SK-N-MC (cell line): ENCODE measurements at places on chromosomes 1 and 21.

DNA sequence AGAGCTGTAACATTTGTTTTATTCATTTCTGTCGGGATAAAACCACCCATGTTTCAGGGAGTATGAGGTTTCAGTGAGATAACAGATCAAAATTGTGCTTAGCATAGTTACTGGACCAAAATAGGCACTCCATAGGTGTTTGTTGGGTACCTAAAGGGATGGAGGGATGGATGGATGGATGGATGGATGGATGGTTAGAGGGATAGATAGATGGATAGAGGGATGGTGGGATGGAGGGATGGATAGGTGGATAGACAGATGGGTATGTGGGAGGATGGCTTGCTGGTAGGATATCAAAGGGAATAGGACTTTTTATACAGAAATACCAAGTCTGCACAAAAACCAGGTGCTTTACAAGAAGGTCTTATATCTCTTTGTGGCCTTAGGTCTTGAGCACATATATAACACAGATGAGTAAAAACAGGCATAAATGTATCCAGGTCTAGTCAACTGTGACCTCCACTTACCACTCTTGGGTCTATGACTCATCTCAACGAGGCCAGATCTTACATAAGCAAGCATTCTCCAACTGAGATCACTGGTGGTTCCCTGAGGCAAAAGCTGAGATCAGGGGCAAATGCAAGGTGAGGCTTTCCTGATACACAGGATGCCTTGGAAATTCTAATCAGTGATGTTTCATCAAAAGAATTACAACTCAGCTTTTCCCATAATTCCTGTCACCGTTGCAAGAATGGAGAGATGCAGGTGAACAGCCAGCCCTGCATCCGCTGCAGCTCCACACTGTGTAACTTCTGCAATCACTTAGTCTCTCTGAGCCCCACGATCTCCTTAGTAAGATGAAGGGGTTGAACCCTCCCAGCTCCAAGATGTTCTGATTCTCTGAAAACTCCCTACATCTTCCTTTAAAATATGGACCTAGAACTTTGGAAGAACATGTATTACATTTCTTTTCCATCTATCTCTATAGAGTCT lies 32.0 kb downstream of the PTAFR start:
- no peak for DNase-seq

DNA sequence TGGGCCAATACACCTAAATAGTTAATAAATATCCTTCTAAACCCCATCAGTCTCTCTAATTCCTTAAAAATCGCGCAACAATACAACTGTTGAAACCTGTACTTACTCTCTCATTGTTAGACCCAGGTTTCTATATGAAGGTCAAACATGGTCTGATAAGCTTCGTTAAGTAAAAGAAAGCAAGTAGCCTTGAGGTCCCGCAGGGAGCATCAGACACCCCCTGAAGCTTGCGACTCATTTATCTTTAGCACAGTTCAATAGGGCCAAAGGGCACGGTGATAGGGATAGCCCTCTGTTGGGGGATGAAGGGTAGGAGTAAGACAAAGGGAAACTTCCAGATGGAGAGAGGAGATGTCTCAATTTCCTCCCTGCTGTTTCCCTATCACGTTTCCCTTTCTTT lies 27.3 kb upstream of the THEM4 start:
- DNase-seq: no peak

GRCh38 chr1:39816415-39817090 lies 27.9 kb upstream of the BMP8B start:
- DNase-seq: no peak

DNA sequence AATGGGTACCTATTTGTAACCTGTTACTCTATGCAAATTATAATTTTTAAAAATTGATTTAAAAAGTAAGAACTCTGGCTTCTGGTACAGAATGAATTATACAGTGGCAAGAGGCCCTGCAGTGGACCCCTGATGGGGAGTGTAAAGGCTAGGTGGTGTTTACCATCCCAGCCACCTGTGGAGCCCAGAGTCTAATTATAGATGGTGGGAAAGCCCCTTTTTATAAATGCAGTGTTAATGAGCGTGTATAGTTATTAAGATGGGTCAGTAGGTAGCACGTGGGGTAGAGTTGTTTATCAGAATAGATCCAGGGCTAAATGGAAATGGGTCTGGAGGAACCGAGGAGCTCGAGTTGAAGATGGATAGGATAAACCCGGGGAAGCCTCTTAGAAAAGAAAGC lies 13.9 kb upstream of the PRELP start:
- no peak for DNase-seq

DNA sequence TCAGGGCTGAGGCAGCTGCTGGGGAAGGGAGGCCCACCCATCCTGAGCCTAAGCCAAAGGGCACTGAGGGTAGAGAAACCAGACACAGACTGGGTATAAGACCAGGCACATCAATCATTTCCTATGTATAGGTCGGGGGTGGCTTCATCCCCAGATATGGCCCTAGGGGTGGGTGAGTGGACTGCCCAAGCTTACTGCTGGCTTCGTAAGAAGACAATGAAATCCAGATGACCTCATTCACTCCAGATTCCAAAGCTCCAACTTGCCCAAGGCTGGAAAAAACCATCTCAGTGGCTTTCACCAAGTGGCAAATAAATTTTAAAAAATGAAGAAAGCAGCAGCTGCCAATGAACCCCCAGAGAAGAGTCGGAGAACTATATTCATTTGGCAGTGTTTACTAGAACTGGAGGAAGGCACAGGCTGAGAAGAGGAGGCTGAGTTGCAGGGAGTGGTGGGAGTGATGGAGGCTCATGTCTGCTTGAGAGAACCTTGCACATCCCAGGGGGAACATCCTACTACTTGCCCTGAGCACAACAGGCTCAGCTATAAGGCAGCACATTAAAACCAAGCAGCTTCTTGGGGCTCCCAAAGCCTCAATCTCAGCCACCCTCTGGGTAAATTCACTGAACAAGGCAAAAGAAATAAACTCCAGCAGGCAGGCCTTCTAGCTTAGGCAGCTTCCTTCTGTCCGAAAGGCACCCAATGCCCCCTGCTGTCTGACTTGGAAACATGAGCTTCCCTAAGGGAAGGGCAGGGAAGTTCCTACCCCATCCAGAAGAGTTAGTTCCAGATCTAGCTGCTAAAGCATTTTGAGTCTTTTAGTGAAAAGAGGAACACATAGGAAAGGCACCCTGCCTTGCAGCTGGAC lies 14.1 kb downstream of the PEA15 start:
- no peak for DNase-seq

GRCh38 chr1:106768077-106768476 lies 288.4 kb upstream of the PRMT6 start:
- no peak for DNase-seq

DNA sequence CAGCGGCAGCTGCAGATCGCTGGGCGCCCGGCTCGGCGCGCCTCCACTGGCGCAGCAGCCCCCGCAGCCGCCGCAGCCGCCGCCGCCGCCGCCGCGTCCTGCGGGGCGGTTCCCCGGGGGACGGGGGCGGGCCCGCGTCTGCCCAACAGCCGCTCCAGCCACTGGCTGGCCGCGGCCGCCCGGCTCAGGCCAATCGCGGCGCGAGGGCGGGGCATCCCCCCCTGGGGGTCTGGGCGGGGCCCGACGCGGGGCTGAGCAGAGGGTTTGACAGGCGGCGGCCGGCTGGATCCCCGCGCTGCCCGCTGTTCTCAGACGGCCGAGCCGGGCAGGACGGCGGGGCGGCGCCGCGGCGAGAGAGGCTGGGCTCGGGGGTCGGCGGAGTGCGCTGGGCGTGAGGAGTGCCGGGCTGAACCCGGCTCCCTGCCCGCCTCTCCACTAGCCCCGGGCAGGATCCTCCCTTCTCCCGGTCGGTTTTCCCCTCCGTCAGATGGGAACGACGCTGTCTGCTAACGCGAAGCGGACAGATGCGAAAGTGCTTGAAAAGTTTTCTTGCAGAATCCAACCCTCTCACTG lies at the start of gene GLIS1:
TSS of gene GLIS1 (minus strand) at position 56 of the 573 bp plus-strand sequence. CDS start 1,100 bp downstream, outside the sequence.
- DNase-seq: no peak

DNA sequence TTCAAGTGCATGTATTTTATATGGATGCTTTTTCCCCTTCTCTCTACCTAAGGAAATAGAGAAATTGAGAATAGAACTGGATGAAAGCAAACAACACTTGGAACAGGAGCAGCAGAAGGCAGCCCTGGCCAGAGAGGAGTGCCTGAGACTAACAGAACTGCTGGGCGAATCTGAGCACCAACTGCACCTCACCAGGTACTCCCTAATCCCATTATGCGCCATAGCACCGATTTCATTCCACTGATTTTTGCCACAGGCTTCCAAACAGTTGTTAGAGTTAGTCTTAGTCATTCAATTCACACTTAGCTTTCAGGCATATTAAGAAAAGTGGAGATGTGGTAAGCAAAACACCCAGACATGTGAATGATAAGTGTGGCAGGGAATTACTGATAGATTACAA lies 122.8 kb downstream of the SDCCAG8 start:
- DNase-seq: no peak

DNA sequence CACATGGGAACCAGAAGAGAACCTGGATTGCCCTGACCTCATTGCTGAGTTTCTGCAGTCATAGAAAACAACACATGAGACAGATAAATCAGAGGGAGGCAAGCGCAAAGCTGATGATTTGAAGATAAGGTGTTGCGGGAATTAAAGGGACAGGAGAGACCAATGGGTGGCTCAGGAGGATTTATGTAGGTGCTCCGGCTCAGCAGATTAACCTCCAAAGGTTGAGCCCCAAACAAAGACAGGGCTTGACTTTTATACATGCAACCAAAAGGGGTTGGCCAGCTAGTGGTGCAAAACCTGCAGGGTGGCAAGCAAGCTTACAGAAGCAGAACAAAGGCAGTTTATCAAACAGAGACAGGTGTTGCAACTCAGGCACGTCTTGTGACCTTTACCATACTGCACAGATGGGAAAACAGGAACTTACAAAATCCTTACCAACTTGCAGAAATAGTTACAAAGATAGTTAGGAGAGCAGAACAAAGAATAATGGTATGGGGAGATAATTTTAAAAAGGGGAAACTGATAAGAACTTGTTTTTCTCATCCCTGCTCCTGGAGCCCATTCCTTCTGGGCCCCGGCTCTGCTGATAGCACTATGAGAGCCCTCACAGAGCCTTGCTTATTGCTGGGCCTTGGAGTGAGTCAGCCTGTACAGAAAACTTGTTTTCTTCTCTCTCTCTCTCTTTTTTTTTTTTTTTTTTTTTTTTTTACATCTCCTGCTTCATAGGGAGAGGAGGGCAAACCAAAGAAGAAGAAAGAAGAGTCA lies 93.6 kb downstream of the SNRPE start:
- DNase-seq: no peak

DNA sequence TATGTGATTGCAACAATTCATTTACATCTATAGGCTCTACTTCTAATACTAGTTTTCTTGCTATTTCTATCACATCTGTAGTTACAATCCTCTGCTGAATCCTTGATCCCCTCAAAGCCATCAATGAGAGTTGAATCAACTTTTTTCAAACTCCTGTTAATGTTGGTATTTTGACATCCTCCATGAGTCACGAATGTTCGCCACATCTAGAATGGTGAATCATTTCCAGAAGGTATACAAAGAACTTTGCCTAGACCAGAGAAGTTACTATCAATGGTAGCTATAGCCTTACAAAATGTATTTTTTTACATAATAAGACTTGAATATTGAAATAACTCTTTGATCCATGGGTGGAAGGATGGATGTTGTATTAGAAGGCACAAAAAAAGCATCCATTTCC lies 110.0 kb downstream of the AMY1C start:
- no peak for DNase-seq

DNA sequence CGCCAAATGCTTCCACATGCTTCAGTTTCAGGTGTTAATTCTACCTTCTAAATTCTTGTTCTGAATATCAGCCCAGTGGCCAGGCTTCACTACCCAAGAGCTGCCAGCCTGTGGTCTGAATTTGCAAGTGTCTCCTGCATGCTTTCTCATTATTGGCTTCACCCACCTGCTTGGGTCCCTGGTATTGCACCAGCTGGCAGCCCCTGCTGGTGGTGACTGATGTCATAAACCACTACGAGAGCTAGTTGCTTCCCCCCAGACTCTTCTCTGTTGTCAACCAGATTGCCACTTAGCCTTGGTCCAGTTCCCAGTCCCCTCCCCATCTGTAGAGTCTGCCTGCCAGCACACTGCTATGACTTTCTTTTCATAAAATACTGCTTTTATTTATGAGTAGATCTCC lies 197.7 kb upstream of the DUSP10 start:
- DNase-seq: no peak

- no peak for DNase-seq
These were observed 41.7 kb downstream of the PSMG1 start for GRCh38 chr21:39141502-39141901.

DNA sequence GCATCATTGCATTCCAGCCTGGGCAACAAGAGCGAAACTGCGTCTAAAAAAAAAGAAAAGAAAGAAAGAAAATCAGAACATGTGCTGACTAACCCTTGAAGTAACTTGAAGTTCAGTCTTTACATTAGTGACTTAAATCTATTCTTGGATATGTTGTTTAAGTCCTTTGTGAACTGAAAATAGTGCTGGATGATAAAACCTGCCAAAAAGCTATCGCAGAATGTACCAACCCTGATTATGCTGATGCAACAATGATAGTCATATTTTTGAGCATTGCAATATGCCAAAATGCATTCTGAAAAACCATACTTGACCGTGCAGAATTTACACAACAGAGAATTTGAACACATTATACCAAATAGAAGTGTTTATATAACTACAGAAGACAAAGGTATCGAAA lies 30.7 kb downstream of the SHISAL2A start:
- DNase-seq: no peak

GRCh38 chr1:28666806-28667205 lies 1.8 kb upstream of the GMEB1 start:
- DNase-seq: no peak

GRCh38 chr1:230883967-230884366 lies 15.6 kb upstream of the C1orf198 start:
- DNase-seq: no peak

DNA sequence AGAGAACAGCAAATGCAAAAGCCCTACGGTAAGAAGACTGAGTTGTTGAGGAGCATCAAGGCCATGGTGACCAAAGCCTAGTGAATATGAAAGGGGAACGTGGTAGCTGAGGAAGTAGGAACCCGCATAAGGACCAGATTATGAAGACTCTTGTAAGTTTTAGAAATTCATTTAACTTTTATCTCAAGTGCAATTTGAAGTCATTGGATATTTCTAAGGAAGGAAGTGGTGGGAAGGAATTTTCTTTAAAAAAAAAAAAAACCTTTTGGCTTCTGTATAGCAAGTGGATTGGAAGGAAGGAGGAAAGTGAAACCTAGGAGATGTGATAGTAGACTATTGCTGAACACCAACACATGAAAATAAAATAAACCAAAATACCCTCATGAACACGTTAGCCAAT lies 119.0 kb downstream of the TNFSF18 start:
- no peak for DNase-seq
